ENCODE measurements at places on chromosomes 3 and 15.
A peak's percentile ranks its signal among the peaks of the same experiment; 100 is the strongest.

DNA sequence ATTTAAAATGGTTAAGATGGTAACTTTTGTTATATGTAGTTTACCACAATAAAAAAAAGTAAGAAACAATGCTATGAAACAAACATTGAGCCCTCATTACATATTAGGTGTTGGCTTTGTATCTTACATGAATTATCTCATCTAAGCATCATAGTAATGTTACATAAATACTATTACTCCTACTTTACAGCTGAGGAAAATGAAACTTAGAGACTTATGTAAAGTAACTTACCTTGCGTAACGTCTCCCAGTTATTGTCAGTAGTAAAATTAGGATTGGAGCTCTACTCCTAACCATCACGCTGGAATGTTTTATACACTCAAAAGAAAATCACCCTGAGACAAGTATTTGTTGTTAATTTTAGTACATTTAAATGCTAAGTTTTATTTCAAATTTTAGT, 42.2 kb downstream of the DNAJC13 start:
- no peak for DNase-seq

DNA sequence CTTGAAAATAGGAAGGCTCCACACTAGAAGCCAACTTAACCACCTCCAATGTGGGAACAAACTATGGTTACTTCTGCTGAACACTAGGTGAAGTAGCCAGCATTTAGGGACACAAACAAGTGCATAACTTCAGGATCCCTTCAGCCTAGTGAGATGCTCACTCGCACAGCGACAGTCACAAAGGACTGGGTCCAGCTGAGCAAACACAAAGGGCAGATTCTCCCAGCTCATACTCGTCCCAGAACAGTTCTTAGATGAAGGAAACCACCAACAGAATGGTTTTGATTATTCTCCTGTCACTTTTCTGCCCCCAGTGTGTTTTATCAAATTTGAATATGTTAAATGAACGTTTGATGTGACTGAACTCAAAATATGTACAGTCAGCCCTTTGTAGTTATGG, 201.6 kb downstream of the KCNAB1 start:
- no peak for DNase-seq

- DNase-seq = no peak
Measured at GRCh38 chr15:35622641-35623340, 76.8 kb upstream of the DPH6 start.

DNA sequence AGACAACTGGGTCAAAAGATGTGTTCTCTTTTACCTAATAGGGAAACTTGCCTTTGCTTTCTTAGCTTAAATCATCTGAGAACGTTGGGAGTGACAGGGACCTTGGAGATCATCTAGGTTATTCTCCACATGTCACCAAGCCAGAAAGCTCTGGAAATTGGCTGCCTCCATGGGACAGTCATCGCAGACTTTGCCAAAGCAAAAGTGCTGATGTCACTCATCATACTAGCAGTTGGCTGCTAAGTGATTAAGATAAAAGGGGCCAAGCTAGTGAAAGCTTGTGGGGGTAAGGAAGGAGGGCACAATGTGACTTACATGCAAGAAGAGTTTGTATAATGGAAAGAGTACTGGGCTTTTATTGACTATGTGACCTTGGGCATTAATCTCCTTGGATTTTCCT, 198.0 kb upstream of the PFN2 start:
- no peak for DNase-seq

DNA sequence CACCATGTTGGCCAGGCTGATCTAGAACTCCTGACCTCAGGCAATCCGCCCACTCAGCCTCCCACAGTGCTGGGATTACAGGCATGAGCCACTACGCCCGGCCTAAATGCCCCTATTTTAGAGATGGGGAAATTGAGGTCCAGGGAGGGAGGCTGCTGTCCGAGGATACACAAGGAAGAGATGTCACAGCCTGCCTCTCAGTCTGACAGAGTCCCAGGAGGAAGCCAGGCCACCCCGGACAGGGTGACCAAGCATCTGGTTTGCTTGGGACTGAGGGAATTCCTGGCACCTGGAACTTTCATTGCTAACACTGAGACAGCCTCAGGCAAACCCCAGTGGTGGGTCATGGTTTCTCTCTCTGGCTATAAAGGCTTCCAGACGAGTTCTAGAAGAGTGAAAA, 30.6 kb upstream of the ADAMTS7 start:
- DNase-seq = no peak

GRCh38 chr15:62052713-62053112, 7.5 kb downstream of the VPS13C start:
- DNase-seq = no peak

DNA sequence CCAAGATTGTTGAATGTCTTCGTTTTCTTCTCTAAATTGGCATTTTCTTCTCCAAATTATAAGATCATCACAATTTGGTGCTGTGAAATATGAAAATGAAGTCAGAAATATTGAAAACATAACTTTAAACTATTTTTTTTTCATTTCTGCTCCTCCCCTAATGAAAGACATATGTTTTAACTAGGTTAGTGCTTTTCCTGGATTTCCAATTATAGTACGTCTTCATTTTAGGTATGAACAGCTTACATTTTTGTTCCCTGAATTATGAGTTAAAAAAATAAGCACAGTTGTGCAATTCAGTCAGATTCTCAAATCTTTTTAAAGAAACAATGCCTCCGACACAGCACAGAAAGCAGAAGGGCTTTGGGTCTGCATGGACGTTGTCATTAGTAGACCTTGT, 83.5 kb upstream of the CFAP20DC start:
- no peak for DNase-seq

- peak; percentile 71 for DNase-seq
Measured at GRCh38 chr3:39180546-39181346, 11.6 kb downstream of the XIRP1 start.

GRCh38 chr15:26866298-26867199, at the start of gene GABRA5:
GABRA5 (plus strand) TSS chr15:26867062; CDS start chr15:26869249, 2,187 bp downstream.
- no peak for DNase-seq

- no peak for DNase-seq
Measured at GRCh38 chr15:75840659-75841058, 2.6 kb upstream of the UBE2Q2 start.

DNA sequence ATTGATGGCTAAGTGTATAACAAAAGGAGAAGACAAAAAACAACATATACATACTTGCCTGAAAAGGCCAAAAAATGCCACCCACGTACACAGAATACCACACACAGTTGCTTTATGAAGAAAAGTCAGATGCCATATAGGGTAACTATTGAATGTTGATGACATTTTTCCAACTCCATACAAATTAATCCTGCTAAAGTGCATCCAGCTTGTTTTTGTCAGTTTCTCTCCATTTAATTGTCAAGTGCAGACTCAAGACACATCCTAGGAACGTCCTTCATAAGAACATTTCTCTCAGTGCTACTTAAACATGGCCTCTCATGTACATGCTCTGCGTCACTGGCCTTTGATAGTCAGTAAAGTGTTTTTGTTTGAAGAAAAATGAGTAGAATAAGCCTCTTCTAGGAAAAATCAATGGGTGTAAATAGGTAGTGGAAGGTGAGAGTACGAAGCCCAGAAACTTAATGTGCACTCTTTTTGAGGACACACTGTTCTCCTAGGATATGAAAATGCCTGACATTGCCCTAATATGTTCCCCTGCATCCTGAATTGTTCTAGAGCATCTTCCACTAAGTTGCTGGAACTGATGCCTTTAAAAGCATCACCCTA, 267.4 kb upstream of the ATP11B start:
- no peak for DNase-seq

DNA sequence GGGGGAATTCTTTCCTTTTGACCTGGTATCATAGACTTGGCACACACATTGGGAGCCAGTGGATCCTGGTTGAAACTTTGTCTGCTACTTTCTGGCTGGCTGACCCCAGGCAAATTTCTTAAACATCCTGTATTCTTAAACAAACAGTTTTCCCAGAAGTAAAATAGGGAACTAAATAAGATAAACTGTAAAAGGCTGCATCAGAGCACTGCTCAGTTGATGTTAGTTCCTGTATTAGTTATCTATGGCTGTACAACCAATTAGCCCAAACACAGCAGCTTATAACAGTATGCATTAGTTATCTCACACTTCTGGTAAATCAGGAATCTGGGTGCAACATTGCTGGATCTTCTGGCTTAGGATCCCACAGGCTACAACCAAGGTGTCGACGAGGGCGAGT, 73.1 kb upstream of the SLCO3A1 start:
- no peak for DNase-seq

DNA sequence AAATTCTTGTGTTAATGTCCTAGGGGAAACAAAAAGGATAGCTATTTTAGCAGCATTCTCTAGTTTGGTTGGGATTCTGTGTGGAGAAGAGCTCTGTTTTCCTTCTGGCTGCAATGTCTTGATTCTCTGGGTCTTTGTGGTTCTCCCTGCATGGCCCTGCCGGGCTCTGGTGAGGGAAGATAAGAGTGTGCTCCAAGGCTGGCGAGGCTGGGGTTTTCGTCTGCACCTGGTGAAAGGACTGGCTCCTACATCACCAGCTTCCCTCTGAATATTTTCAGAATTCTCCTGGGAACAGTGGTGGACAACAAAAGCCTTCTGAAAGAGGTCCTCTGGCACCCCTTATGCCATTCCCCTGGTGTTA, 38.1 kb upstream of the SFMBT1 start:
- DNase-seq = no peak

DNA sequence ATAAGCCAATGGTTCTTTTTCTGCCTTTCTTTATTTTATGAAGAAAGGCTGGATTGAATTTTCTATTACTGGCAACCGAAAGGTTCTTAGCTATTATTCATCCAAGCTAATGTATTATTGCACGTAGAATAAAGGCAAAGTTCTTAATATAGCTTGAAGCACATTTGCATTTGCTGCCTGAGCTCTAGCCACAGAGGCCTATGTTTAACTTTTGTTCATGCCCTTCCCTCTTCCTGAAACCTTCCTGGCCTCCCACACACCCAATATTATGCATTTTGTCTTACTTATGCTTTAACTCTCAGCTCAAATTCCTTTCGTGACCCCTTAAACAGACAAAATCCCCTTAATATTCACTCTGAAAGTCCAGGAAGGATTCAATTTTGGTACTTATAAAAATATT, 71.0 kb upstream of the ZNF280D start:
- no peak for DNase-seq

Data from activated naive CD4-positive, alpha-beta T cell (primary cell).